Stimulated activated CD8-positive, alpha-beta memory T cell treated with anti-CD3 and anti-CD28 coated beads, Interleukin-7, amount 100 ng/mL, for 1 hour (primary cell): ENCODE measurements at places on chromosomes 12 and 14.

DNA sequence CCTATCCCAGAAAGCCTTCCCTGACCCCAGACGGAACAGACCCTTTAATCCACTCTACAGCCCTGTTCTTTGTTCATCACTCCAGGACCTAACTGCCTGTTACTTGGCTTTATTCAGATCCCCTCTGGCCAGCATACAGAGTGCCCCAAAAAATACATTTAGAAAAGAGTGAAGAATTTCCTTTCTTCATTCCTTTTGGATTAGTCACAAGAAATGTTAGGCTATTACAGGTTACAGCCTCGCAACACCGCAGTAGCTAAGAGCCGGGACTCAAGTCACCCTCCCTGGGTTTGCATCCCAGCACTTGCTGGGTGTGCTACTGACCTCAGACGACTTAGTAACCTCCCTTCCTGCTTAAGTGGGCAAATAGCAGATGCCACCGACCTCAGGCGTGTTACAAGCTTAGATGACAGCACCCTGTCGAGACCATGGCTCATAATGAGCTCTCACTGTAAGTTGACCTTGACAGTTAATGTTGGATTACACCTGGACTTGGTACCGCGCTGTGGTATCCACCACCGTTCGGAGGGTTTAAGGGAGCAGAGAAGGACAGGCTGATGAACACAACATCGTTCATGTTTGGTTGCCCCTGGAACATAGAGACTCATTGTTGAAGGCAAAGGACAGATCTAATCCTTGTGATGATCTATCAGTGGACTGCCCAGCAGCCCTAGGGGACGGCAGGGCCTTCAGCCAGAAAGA, 12.9 kb downstream of the GLRX5 start:
- DNase-seq = no peak

- no peak for DNase-seq
Observed at GRCh38 chr12:82019533-82019932, 260.4 kb upstream of the PPFIA2 start.

DNA sequence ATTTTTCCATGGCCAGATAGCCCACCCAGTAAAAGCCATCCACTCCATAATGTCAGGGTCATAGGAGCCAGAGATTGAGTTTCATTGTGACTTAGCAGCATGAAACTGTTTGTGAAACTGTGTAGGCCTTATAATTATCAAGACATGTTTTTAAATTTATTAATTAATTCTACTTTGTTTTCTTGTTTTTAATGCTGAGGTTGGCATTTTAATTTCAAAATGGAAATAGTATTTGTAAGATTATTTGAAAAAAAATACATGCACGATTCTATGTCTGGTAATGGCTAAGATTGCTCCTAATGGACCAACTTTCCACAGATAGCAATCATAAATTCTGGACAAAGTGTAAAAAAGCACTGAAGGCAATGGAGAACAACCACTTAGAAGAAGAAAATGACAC, 67.1 kb downstream of the GPR137C start:
- DNase-seq = no peak

GRCh38 chr14:92578511-92578910, 64.9 kb downstream of the RIN3 start:
- DNase-seq = no peak

- DNase-seq = no peak
Observed at GRCh38 chr14:42140001-42140400, 533.3 kb downstream of the LRFN5 start.

DNA sequence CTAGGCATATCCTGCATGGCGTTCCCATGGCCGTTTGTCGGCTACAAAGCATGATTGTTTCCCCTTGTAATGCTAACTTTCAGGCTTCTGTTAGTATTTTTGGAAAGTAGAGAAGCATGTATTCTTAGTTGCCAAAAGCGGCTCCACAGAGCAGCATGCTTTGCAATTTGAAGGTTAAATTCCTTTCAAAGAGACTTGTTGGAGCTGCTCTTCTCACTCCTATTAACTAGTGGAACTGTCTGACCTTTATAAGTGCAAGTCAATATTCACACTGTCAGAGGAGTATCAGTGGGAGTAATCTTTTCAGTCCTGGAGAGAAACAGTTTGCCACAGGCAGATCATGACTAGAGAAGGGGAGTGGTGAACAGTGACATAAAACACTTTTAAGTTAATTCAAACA, 656.1 kb upstream of the NOVA1 start:
- no peak for DNase-seq

- DNase-seq = no peak
Observed at GRCh38 chr14:30957813-30958370, 67.6 kb upstream of the AP4S1 start.

GRCh38 chr14:62097824-62098223, 335.6 kb downstream of the SNAPC1 start:
- no peak for DNase-seq

GRCh38 chr12:5177731-5178130, 134.1 kb downstream of the KCNA5 start:
- DNase-seq = no peak

- no peak for DNase-seq
Observed at GRCh38 chr12:52267699-52268098, 6.7 kb upstream of the KRT86 start.

GRCh38 chr14:55540847-55541773, 38.9 kb upstream of the KTN1 start:
- DNase-seq = no peak

DNA sequence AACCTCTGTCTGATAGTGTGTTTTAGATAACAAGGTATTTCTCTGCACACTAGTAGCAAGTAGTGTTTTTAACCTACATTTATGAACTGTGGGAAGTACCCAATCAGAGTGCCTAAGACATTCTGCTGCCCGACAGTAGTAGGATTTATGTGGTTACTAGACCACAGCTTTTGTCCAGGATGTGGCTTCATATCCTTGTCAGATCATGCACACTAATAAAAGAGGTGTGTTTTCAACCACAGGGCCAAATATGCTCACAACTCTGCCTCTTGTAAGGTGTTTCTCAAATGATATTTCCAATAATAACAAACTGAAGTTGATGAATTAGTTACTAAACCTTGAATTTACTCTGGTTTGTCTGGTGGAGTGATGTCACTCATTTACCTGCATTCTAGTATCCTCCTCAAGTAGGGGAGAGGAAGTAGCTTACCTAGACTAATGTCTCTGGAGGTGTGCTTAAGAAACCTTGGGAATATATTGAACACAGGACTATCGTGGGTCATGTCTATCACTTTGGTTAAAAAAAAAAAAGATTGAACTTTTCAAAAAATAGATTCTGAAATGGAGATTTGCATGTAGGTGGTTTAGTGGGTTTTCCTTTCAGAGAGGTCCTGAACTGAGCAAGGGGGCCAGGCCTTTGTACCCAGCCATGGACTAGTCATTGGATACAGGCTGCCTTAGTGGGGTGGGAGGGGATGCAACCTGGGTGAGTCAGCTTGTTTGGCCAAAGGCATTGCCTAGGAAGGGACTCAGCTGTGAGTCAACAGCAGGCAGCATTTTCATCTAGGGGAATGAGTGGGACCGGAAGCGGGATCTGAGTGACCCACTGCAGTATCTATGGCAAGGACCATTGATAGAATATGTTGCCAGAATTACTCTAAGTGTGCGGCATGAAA, 14.1 kb downstream of the FBXW8 start:
- peak; percentile 28 for DNase-seq

DNA sequence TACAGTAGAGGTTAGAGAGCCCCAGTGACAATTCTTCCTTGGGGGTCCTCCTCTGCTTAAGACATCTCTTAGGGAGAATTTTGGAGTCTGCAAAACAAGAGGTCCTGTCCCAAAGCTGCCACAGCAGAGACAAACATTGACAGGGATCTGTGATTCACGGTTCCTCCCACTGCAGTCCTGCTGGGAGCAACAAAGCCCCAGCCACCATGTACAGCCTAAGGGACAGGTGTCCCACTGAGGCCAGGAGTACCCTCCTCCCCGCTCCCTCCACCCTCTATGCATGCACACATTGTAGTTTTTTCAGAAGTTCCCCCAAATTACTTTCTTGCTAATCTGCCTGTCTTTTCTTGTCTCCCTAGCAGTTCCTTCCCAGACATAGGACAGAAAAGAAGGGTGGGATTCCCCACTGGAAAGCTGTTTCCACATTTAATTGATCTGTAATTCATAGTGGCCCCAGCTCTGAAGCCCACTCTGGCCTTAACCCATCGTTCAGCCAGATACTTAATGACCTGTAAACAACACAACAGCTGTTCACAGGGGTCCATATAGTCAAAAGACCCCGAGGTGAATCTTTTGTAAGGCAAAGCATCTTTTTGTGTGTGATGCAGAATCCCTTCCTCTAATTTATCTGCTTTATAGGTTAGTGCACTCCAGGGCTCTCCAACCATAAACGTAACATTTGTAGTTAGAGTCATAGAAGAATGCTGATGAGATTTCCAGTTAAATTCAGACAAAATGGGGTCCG, 13.9 kb upstream of the PRICKLE1 start:
- no peak for DNase-seq
